Anterior cingulate cortex (tissue), 58 donors: ENCODE measurements at places on chromosomes 12 and 14.

DNA sequence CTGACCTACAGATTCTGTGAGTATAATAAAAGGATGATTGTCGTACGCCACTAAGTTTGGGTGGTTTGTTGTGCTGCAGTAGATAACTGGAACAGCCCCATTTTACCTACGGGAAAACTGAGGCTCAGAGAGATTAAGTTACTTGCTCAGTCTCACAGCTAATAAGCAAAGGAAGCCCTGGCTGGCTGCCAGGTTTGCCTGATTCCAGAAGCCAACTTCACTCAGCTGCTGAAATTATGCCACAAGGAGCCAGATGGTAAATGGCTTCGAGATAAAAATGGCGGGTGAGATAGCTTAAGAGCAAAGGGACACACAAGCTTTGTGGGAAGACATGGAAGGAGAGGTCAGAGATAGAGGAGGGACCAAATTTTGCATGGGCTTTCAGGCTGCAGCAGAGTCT, 191.5 kb upstream of the NOS1 start:
- no peak for DNase-seq

DNA sequence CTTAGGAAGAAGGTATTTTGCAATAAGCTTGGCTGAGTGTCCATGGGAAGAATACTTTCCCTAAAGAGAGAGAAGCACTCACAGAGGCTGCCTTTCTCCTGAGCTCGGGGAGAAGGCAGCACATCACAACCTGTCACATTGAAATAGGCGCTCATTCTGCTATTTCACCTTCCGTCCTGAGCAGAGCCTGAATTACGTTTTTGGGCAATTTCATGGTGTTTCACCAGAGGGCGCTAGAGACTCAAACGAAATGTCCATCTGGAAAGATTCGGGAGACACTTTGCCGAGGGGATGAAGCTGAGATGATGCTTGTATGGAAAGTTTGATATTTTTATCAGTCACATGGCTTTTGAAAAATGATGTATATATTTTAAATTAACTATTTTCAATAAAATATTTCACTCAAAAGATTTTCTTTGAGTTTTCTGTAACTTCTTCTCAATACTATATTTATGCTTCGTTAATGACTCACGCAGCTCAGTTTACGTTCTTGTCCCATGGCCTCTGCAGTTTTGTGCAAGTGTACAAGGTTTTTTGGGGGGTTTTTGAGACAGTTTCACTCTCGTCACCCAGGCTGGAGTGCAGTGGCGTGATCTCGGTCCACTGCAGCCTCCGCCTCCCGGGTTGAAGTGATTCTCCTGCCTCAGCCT, 17.4 kb upstream of the B4GALNT3 start:
- peak; percentile 15 for DNase-seq

DNA sequence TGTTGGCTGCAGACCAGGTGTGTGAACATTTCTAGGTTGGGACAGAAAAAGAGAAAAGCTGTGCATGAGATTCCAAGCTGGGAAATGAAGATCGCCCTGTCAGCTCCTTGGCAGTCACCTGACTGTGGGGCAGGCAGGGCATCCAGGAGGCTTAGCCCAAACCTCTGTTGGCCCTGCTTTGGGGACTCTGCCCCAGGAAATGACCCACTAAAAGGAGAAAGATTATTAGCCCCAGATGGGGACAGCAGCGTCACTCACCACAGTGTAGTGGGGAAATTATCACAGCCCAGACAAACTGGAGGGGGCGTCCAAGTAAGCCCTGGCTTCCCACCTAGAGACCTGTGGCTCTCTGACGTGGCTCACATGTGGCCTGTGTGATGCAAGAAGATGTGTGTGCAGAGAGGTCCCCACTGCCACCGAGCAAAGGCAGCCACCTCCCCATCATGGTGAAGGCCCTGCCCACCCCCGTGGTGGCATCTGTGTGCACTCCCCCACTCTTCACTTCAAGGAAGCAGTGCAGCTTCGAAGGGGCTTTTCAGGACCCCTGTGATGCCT, 39.1 kb downstream of the DIO3 start:
- no peak for DNase-seq

DNA sequence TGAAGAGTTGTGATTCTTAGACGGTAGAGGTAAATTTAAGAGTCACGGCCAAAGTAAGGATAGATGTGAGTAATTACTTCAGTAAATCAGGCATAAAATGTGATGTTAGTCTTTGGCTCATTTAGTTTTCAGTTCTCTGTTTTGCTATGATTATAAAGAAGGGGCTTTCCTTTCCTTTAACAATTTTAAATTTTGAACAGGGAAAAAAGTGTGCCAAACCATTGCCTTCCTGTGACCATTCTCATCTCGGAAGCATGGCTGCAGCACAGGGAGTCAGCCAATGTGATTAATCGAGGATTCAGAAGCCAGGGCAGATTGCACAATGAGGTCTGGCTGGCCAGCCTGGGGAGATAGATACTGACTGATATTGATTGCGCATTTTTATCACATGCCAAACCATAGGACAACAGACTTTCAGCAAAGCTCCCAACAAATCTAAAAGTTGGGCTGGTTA, 480.2 kb upstream of the PRICKLE1 start:
- no peak for DNase-seq

- DNase-seq: no peak
These were observed 13.0 kb upstream of the P2RX4 start for GRCh38 chr12:121196902-121197301.

- no peak for DNase-seq
These were observed 281.4 kb downstream of the FLRT2 start for GRCh38 chr14:85811340-85811739.

DNA sequence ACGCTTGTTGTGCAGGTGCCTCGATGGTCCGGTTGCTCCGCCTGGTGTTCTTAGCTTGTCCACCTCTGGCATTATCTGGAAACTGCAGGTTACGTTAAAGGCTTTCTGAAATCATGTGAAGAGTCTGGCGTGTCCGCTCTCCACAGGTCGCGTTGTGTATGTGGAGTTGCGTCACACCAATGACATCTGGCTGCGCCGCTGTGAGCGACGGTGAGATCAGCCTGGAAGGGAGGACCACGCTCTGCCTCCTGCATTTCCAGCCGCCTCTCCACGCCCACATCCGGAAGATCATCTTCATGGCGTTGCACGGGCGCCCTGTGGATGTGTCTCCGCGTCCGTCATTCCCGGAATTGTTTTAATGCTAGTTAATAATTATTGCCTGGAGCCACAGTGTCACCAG, 50.6 kb upstream of the GALNT9 start:
- no peak for DNase-seq

DNA sequence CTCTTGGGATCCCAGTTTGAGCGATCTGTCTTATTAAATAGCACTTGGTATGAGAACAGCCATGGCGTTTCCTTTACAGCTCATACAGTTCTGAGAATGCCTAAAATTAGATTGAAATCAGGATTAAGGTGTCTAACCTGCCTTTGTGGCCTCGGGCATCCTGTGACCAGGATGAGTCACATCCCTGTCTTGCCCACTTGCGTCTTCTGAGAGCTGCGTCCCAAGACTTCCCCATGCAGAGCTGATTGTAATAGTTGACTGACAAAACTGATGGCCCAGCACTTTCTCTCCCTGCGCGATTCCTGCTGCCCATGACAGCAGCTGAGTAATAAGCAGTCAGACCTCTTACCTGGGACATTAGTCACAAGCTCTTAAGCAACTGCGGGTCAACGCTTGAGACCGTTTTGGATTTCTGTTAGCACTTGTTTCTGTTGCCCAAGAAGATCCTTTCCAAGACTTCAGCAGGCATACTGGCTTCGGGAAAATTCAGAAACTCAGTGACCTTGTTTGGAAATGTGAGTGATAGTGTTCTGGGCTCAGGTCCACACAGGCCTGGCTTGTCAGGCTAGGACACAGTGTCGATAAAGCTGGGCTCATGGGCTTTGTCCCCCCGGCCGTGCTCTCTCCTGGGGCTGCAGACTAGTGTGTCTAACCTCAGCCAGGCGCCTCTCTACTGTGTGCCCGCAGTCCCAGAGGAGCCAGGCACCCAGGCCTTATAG, 169.9 kb upstream of the HIF1A start:
- no peak for DNase-seq

- DNase-seq: no peak
These were observed 467 bp upstream of the JAG2 start for GRCh38 chr14:105168979-105169507.

DNA sequence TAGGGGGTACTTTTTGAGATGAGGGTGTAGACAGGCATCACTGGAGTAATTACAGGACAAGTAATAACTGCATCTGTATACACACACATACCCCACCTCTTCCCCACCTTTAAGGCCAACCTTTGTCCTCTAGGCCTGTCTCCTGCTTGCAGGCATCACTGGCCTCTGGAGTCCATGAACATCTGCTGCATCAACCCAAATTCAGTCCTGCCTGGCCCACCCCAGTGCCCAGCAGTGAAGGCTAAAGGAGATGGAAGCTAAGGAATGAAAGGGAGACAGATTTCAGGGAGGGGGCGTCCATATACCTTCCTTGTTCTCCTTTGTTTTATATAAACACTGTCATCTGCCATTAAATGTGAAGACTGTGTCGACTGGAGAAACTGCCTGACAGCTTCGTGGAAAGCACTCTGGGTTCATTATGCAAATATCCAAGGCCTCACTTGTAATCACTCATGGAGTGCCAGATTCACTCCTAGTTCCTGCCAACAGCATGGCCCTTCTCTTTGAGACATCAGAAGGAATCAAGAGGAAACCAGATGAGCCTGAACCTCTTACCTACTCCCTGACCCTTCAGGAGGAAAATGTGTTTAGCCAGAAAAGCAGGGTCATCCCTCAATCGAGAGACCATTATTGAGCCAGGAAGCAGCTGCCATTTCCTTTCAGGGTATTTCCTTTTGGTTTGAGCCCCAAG, 64.4 kb downstream of the SERPINA3 start:
- no peak for DNase-seq

DNA sequence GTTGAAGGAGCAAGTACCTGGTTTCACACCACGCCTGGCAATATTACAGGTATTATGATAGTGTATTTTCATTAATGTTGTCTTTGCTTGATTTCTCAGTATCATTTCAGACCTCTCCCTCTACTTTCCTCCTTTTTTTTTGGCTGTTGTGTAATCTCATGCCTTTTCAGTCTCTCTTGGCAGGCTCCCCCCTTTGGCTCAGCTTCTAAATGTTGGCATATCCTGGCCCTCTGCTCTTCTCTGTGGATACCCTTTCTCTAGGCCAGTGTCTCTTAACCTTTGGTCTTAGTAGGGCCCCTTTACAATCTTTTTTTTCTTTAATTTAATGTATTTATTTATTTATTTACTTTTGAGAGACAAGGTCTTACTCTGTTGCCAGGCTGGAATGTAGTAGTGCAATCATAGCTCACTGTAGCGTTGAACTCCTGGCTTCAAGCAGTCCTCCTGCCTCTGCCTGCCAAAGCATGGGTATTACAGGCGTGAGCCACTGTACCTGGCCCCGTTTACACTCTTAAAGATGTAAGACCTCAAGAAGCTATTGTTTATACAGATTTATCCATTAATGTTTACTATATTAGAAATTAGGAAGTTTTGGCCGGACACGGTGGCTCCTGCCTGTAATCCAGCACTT, 12.8 kb downstream of the MTHFD1 start:
- DNase-seq: no peak

DNA sequence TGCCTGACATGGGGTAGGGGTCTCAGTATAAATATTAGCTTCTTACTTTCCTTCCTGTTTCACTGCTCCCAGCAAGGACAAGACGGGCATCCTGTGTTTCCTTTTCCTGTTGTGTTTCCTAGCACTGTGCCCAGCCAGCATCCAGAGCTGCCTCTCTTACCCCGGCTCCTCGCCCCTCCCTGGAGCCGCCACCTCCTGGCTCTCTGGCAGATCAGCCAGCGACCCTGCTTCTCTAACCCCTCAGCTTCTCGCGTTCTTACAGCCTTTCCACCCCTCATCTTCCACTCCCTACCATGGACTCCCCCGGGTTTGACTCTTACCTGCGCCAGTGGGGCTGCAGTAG, 17.8 kb downstream of the HDAC7 start:
- no peak for DNase-seq

DNA sequence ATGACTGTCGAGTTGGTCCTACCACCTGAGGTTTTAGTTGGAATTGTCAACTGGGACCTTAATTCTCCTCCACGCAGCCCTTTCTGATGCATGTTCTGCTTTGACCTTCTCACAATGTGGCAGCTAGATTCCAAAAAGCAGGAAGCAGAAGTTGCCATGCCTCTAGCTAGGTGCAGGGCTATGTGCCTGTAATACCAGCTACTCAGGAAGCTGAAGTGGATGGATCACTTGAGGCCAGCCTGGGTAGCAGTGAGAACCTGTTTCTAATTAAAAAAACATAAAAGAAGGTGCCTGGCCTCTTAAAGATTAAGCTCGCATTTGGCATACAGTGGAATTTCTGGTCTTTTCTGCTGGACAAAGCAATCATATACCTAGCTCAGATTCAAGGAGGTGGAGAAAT, 77.1 kb downstream of the FGD4 start:
- no peak for DNase-seq

DNA sequence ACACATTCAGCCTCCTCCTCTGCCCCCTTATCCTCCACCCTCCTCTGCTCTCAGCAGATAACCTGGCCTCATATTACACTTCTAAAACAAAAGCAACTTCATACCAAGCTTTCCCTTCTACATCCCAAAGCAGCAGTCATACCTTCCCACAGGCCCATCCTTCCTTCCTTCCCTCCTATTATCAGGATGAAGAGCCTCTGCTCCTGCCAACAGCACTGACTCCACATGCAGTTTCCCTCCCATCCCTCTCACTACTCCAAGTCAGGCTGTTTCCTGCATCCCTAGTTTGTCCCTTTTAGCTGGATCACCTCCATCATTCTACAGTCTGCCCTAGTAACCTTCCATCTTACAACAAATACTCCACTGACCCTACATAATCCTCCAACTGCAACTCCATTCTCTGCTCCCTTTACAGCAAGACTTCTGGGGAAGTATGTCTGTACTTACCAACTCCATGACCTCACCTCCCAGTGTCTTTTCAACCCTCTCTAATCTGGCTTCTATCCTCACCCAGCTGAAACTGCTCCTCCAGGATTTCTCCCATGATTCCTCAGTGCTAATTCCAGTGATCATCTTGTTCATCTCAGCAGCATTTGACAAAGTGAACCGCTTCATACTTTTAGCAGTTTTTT, 4.9 kb upstream of the YEATS4 start:
- no peak for DNase-seq

DNA sequence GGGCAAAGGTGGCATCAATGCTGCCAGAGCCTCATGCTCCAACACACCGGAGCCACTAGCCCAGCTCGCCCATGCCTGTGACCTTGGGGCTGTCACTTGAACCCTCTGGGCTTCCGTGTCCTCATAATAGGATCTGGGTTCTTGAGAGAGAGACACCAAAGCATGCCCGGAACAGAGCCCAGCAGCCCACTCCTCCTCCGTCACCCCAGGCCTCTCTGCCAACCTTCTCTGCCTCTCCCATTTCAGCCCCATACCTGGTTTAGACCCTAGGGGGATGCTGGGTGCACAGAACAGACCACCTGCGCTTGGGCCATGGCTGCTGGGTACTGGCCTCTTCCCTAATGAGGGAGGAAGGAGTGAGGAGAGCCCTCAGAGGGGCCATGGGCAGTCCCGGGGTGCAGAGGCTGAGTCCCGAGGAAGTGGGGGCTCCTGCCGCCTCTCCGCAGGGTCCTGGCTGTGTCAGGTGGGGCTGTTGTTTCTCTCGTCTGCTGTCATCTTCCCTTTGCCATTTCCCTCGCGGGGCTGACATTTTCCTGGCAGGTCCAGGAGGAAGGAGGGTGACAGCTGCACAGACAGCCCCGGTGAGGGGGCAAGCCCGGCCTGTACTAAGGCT, 172.4 kb upstream of the RTL1 start:
- DNase-seq: no peak
